Astrocyte of the spinal cord (primary cell): ENCODE measurements at places on chromosomes 5 and 9.

- DNase-seq: no peak
Measured at GRCh38 chr9:108681851-108682590, 173.8 kb downstream of the ACTL7B start.

GRCh38 chr5:145244788-145245187, 590.4 kb downstream of the PRELID2 start:
- peak; percentile 54 for DNase-seq

GRCh38 chr9:113543982-113544303, 80.4 kb downstream of the RGS3 start:
- no peak for DNase-seq

DNA sequence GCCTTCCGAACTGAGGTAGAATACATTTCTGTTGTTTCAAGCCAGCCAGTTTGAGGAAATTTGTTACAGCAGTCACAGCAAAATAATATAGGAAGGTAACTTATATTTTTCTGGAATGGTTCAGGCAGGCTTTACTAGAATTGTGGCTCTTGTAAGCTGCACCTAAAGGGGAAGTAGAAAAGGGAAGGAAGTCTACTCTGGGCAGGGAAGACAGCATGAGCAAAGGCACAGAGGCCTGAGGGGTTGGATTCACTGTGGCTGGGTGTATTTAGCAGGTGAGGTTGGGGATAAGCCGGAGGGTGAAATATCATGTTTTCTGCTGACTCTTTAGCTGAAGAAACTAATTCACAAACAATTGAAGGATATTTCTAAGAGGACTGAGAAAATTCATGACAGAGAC, 183.5 kb downstream of the GAS1 start:
- no peak for DNase-seq

- DNase-seq: peak; percentile 61
Measured at GRCh38 chr5:173573126-173573960, 43.1 kb downstream of the BOD1 start.

DNA sequence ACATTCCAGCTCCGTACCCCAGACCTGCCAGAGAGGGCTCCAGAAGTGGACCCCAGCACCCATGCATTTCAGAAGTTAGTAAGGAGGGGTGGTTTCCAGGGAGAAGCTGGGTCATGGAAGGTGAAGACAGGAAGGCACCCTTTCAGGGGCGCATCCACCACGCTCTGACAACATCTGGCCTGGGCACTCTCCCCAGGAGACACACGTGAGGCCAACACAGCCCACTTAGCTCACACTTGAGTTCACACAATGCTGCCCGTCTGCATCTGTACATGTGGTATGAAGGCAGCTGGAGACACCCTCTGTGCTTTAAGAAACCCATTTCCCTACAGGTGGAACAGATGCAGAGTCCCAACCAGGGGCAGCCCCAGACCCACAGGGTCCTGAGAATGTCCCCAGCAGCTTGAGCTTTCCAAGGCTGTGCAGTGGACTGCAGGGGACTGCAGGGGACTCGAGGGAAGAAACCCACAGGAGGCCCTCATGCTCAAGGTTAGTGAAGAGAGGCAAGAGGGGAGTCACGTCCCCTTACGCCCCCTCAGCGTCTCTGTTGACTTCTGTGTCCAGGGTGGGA, 326.8 kb upstream of the IRX1 start:
- no peak for DNase-seq

DNA sequence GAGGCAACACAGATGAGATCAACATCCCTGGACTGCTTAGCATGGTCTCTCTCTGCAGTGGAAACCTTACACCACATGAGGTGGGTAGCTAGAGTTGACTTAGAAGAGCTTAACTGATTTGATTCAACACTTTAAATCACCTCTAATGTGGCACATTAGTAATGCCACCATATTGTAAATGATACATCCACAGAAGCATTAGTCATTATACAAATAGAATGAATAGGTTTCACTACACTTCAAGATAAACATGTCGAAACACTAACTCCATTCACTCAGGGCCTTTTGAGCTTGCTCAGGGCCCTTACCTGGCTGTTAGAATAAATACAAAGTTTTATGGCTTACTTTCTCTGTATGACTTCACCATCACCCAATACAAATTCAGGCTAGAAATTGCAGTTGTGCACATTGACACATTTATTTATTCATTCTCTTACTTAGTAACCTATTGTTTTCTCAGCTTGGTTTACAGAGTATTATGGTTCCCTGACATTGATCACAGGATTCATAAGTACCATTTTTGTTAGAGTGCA, 9.3 kb upstream of the SMAD5 start:
- peak; percentile 29 for DNase-seq

GRCh38 chr9:13478160-13478559, 198.7 kb upstream of the MPDZ start:
- DNase-seq: peak; percentile 53

GRCh38 chr5:115666023-115666422, 40.2 kb upstream of the TMED7 start:
- DNase-seq: no peak
